ENCODE measurements at places on chromosomes 11 and 22.

GRCh38 chr11:112555491-112556364 is 295.1 kb upstream of the PLET1 start:
- peak; percentile 79 for DNase-seq

GRCh38 chr11:12073436-12073835 is 37.0 kb upstream of the MICAL2 start:
- DNase-seq: no peak

GRCh38 chr11:1111545-1112212 is 37.0 kb downstream of the MUC2 start:
- no peak for DNase-seq

DNA sequence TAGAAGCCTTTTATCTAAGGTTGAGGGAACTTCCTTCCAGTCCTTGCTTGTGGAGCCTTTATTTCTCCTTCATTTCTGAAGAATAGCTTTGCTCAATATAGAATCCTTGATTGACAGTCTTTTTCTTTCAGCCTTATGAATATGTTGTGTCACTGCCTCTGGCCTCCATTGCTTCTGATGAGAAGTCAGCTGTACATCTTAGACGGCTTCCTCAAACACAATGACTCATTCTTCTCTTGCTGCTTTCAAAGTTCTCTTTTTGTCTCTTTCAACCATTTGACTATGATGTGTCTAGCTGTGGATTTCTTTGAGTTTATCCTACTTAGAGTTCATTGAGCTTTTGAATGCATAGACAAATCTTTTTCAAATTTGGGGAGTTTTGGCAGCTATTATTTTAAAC is 893.2 kb downstream of the BRD1 start:
- no peak for DNase-seq

- no peak for DNase-seq
Measured at GRCh38 chr11:88475991-88476418, 138.5 kb upstream of the CTSC start.
